ENCODE measurements at places on chromosomes 7 and 10. TPM values are rescaled to one million over a fixed set of nuclear protein-coding genes. Genes with fewer than 3 reads are reported as not detected.

EBF3 gene
- total RNA-seq = 9.0 TPM

VCL gene
- total RNA-seq = 165 TPM

BMPER gene
- 7.4 TPM for total RNA-seq

IGF2BP3 gene
- total RNA-seq = 52.6 TPM

HOXA6 gene
- 0.09 TPM for total RNA-seq

BTBD16 gene
- not detected for total RNA-seq

Data from bronchial smooth muscle cell (primary cell).